HS-27A (cell line): ENCODE measurements at places on chromosomes 12 and 14.

DNA sequence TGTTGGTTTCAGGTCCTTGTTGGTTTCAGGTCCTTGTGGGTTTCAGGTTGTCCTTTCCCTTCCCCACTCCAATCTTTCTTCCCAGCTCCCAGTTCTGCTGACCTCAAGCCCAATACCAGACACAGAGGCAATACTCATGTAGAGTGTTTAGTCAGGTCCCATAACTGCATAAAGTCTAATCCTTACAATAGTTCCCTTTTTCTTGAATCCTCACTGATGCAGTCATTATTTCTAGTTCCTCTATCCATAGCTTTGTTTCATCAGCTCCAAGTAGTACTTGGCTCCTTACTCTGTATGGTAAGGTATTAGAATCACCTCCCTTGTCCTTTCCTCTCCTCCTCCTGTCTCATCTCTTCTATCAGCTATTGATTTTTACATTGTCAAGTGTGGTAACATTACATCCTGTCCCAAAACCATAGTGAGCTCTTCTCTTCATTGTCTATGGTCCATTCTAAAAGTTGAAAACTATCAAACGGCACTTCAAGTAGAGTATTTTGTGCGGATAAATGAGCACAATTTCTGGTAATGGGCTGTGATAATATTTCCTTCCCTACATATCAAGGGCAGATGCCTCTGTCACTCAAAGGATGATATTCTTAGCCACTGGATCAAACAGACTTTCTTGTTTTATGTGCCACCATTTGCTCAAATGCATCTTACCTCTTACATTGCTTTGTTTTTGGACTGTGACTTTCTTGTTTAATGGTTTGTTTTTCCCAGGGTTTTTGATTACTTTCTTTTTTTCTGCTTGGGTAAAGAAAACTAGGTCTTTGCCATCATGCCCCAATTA lies 57.2 kb upstream of the JDP2 start:
- no peak for DNase-seq

DNA sequence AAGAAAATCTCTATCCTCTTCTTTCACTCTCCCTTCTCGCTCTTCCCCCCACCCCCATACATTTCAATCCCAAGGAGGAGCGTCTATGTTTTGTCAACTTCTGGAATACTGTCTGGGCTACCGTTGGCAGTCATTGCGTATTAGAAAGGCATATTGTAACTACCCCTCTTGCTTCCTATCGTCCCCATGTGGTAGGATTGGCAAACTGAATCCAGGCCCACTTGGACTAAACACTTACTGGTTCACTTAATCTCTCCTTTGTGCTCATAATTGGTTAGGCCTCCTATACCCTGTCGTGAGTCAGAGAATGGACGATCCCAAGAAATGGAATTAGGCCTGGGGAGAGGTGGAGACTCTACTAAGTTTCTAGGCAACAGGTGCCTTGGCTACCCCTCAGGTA lies 68.8 kb upstream of the SLC8A3 start:
- no peak for DNase-seq

DNA sequence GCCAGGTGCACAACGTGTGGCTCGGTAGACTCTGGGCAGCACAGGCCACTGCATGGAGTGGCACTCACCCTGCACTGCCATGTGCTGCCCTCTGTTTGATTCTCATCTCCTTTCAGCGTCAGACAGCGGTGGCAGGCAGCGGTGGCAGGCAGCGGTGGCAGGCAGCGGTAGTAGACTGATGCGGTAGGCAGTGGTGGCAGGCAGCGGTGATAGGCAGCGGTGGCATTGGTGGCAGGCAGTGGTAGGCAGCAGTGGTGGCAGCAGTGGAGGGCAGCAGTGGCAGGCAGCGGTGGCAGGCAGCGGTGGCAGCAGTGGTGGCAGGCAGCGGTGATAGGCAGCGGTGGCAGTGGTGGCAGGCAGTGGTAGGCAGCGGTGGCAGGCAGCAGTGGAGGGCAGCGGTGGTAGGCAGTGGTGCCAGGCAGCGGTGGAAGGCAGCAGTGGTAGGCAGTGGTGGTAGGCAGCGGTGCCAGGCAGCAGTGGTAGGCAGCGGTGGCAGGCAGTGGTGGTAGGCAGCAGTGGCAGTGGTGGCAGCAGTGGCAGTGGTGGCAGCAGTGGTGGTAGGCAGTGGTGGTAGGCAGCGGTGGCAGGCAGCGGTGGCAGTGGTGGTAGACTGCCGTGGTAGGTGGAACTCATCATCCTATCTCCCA lies 6.0 kb upstream of the MEG3 start:
- DNase-seq, result no peak

DNA sequence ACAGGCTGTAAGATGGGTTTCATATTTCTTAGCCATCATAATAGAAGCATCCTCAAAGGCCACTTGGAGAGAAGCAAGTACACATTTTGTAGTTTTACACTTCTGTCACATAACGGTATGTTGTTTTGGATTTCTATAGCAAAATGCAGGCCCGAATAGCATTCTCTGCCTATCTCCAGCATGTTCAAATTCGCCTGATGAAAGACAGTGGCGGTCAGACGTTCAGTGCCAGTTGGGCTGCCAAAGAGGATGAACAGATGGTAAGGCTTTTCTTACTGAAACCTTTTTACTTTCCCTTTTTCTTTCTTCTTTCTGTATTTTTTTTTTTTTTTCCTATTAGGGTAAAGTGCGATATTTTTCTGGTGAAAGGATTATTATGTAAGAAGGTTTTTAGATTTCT lies 110.5 kb downstream of the TTLL5 start:
- no peak for DNase-seq

- DNase-seq, result no peak
These were observed 71.4 kb downstream of the BCL11B start for GRCh38 chr14:99200654-99201005.

GRCh38 chr12:777550-778047 lies 25.2 kb downstream of the WNK1 start:
- no peak for DNase-seq

- DNase-seq, result no peak
These were observed 40.4 kb upstream of the BTG1 start for GRCh38 chr12:92186038-92186470.

GRCh38 chr12:102510463-102510862 lies 30.1 kb upstream of the IGF1 start:
- no peak for DNase-seq

DNA sequence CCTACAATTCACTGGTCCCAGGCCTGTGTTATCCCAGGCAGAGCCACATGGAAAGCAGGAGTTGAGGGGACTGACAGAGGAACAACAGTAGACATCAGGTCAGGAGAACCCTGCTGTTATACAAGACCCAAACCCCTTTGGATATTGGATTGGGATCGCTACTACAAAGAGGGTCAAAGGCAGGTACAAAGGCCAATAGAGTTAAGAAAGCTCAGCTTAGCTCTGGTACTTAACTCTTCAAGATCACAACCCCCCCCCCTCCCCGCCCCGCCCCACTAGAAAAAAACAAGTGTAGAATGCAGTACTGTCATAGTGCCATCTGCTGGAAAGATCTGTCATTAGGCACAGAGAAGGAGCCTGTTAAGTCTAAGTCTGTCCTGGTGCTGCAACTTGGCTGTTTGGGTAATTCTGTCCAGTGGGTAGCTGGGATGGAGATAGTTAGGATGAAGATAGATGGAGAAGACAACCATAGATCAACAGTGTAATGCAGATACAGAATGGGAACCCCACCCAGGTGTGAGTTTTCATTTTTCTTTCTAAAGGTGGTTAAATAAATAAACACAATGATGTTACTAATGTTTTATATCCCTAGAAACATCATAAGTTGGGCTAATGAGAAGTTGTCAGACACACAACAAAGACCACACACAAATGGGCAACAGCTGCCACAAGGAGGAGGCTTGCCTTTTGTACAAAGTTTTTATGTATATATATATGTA lies 17.2 kb downstream of the REM2 start:
- DNase-seq, result peak; percentile 54

- no peak for DNase-seq
These were observed 227.9 kb downstream of the DACT1 start for GRCh38 chr14:58865514-58866281.

DNA sequence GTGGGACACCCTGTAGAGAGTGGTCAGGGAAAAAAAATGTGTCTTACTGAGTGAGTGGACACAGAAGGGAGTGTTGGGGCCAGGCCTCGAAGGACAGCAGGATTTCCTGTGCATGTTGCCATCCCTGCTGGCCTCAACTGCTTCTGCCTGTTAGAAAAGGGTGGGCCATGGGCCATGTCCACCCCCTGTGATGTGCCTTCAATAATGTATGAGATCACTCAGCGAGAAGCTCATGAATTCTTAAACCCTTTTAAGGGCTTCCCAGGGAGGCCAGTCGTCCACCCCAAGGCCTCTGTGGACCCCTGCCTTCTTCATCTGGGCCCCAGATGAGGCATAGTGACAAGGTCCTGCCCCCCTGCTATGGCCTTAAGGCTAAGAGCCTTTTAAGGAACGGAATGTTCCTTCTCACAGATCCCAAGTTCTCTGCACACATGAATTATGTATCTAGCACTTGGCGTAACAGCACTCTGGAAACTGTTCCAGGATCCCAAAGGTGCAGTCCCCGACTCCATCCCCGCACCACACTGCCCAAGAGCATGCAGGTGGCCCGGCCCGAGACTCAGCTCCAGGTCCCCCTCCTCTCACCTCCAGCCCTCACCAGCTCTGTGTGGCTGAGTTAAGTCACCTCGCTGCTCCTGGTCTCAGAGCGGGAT lies 8.9 kb upstream of the C14orf132 start:
- no peak for DNase-seq
